ENCODE measurements at places on chromosomes 3 and 15. TPM values are rescaled to one million over a fixed set of nuclear protein-coding genes. Genes with fewer than 3 reads are reported as not detected.
A peak's percentile ranks its signal among the peaks of the same experiment; 100 is the strongest.

- DNase-seq, result no peak
Observed at GRCh38 chr15:79157631-79158592, 67.3 kb upstream of the RASGRF1 start.

DNA sequence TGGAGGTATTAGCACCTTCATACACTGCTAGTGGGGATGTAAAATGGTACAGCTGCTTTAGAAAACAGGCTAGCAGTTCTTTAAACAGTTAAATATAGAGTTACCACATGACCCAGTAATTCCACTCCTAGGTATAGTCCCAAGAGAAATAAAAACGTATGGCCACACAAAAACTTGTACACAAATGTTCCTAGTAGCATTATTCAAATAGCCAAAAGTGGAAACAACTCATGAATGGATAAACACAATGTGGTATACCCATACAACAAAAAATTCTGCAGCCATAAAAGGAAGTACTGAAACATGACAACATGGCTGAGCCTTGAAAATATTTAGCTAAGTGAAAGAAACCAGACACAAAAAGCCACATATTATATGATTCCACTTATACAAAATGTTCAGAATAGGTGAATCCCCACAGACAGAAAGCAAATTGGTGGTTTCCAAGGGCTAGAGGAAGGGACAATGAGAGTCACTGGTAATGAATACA lies 40.8 kb upstream of the KLF13 start:
- DNase-seq, result no peak

P2RY14 gene
- 1.5 TPM for total RNA-seq

DNA sequence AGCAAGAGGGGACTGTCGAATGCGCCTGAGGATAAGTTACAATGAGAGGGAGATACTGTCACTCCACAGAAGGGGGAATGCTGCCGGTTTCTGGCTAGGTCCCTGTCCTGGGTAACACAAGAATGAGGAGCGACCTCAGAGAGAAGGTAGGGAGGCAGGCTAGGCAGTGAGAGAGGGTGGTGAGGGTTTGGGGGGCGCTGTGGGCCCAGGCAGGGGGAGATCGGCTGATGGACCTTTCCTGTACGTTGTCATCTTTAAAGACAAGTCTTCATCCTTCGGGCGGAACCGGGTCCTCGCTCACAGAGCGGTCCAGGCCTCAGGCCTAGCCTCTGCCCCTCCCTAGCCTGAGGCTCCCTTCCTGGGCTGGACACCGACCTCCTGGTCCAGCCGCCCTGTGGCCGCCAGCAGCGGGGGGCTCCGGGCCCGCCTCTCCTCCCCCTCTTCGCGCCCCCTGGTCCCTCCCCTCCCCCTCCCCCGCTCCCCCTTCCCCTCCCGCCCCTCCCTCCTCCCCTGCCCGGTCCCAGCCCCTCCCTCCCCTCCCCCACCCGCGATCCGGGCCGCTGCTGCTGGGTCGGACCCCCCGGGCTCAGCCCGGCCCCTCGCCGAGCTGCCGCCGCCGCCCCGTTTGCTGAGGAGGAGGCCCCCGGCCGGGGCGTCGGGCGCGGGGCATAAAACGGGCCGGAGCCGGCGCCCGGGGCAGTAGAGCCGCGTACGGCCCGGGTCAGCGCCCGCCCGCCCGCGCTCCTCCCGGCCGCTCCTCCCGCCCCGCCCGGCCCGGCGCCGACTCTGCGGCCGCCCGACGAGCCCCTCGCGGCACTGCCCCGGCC lies at the start of gene CHRD:
CHRD (plus strand) TSS at position 697 of the 827 bp plus-strand sequence. CDS start 265 bp downstream, outside the sequence.
- peak; percentile 69 for DNase-seq

DNA sequence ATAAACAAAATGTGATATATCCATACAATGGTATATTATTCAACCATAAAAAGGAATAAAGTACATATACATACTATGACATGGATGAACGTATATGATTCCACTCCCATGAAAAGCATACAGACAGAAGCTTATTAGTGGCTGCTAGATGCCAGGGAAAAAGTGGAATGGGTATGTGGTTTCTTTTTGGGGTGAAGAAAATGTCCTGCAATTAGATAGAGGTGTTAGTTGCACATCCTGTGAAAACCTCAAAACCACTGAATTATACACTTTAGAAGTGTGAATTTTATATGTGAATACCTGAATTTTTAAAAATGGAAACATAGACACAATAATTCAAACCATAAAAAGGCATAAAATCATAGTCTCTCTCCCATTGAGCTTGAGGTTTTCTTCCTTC lies 11.2 kb downstream of the DENND6A start:
- no peak for DNase-seq

KCNH8 gene
- 0.09 TPM for total RNA-seq

- no peak for DNase-seq
Observed at GRCh38 chr3:66565301-66565700, 64.5 kb upstream of the LRIG1 start.

GRCh38 chr3:193736616-193737015 lies 143.6 kb downstream of the OPA1 start:
- DNase-seq, result no peak

TRAT1 gene
- total RNA-seq, result 0.09 TPM

TMC3 gene
- total RNA-seq, result 0.04 TPM

All from muscle of leg (tissue), 16 donors.